ENCODE measurements at places on chromosomes 3 and 15.
A peak's percentile ranks its signal among the peaks of the same experiment; 100 is the strongest.

DNA sequence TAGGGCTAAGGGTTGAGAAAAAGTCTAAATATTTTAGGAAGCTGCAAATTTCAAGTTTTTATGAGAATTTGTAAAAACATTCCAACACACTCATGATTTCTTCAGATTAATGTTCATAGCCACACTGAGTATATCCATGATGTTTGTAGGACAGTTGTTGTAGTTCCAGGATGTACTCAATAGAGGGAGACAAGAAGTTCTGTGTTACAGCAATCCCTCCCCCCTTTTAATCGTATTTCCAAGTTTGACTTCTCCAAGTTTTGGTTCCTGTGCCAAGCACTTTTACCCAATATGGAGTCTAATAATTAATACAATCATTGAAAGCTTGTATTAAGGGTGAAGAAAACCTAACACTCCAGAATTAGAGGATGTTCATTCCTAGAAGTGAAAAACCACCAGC is 143.4 kb downstream of the FEZF2 start:
- DNase-seq: no peak

GRCh38 chr15:55549305-55549704 is 38.8 kb downstream of the PYGO1 start:
- no peak for DNase-seq

- DNase-seq: no peak
Measured at GRCh38 chr3:108448593-108448992, 61.8 kb downstream of the MYH15 start.

DNA sequence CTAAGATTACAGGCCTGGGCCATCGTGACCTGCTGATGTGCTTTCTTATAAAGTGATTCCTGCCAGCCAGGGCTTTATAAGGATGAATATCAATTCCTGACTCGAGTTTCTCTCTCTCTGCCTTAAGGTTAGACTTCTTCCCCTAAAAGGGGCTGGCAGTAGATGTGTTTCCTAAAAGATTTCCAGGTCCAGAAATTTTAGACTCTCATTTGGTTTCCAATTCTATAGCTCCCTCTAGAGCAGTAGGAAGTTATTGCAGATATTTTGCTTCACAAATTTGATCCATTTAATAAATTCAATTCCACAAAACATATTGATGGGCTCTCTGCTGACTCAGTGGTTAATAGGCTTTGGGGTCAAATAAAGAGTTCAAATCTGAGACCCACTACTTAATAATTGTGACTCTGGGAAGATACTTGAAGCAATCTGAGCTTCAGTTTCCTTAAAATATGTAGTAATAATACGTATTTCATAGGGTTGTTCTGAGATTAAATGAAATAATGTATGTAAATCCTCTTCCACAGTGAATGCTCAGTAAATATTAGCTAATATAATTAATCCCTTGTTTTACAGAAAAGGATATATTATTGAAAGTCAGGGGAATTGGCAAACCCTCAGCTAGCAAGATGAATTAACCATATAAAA is 2.1 kb downstream of the TRIM69 start:
- peak; percentile 41 for DNase-seq

DNA sequence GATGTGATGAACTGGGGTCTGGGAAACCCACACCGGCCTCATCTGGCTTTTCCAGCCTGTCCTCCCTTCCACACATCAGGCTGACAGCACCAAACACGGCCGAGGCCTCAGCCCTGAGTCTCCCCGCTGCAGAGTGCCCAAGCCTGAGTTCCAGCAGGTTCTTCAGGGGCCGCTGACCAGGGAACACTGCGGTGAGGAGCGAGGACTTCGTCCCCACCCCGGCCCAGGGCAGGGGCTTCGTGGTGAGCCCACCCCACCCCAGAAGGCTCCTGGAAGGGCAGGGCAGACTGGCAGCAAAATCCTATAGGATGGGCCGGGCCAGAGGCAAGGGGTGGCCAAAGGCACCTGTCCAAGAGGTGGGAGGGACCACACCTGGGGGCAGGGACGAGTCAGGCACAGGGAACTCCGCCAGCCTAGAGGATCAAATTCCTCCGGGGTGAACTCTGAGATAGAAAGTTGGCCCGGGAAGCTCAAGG is at the start of gene SLC51A:
SLC51A (plus strand) TSS at position 446 of the 476 bp plus-strand sequence. CDS start 179 bp downstream, outside the sequence.
- no peak for DNase-seq

DNA sequence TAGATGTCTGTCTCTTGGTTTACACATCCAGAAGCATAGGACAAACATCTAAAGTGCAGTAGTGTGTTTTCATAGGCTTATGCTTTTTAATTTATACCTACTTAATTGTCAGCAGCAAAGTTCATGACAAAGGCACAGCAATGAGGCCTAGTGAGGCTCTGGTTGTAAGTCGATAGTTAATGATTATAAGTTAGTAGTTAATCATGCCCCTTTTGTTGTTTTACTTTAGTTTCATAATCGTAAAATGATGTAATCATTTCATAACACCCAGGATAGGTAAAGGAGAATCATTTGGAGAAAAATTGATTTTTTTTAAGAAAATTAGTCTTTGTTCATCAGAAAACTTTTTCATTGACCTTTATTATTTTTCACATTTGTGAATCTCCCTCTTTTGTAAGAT is 351.9 kb downstream of the LSAMP start:
- DNase-seq: no peak

DNA sequence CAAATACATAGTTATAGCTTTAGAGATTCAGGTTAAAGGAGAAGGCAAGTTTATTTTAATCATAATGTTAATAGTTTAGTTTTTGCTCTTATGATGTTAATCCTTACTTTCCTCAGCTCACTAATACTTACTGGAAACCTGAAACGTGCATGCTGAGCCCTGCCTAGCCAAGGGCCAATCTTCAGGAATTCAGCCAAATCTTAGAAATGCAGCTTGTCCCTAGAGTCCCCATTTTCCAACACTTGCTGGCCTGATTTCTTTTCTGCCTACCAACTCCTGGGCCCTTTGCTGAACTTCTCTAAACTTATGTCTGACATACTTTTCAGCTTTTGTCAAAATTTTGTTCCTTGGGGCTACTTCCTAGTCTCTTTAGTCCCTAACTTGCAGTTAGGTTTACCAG is 22.8 kb downstream of the BCHE start:
- no peak for DNase-seq

- no peak for DNase-seq
Measured at GRCh38 chr3:58840949-58841348, 174.4 kb upstream of the FAM3D start.

DNA sequence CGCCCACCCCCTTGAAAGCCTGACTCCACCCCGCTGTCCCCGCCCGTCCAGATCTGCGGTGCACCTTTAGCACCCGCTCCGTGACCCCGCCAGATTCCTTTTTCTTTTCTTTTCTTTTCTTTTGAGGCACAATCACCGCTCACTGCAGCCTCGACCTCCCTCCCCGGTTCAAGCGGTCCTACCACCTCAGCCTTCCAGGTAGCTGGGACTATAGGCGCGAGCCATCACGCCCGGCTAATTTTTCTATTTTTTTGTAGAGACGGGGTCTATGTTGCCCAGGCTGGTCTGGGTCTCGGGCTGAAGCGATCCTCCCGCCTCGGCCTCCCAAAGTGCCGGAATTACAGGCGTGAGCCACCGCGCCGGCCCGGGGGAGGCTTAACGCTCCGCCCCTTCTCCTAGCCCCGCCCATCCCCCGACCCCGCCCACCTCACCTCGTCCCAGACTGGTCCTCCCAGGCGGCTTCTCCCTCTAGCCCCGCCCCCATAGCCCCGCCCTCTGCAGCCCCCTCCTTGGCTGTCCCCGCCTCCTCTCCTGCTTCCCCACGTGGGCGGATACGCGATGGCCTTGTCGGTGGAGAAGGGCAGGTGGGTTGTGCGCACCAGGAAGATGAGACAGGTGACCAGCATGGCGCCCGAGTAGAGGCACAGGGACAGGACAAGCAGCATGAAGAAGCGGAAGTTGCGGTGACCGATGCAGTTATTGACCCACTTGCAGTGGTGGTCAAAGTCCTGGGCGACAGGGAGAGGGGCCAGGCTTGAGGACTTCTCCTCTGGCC is 3.2 kb downstream of the ZDHHC19 start:
- DNase-seq: no peak

DNA sequence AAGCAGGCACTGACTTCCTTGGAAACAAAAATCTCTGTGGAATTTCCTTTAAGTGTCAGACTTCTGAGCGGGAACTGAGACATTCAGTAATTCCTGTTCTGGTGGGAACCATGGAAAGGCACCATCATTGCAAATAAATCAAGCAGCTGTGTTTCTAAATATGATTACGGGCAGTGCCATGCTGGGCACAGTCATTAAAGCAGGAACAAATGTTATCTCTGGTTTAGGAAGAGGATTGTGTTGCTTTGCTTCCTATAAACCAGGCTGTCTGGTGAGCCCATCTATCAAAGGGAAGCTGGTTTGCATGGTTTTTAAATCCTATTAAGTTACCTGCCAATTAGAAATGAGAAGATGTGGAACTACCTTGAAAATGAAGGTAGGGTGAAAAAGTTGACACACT is 86.7 kb downstream of the EBLN2 start:
- no peak for DNase-seq

DNA sequence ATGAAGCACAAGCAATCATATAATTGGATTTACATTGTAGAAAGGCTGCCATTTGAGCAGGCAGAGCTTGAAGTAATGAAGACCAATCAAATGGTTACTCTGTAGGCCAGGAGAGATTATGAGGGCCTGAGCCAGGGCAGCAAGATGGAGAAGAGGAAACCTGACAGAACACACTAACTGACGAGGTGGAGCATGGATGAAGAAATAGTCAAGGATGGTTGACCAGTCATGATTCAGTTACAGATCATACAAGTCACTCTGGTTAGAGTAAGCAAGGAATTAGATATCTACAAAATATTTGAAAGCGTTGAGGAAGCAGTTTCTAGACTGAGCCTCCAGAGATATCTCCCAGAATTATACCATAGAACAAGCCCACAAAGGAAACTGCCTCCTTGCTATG is 101.8 kb upstream of the THSD4 start:
- DNase-seq: no peak

- DNase-seq: no peak
Measured at GRCh38 chr3:134251731-134252391, 1.2 kb upstream of the RYK start.

DNA sequence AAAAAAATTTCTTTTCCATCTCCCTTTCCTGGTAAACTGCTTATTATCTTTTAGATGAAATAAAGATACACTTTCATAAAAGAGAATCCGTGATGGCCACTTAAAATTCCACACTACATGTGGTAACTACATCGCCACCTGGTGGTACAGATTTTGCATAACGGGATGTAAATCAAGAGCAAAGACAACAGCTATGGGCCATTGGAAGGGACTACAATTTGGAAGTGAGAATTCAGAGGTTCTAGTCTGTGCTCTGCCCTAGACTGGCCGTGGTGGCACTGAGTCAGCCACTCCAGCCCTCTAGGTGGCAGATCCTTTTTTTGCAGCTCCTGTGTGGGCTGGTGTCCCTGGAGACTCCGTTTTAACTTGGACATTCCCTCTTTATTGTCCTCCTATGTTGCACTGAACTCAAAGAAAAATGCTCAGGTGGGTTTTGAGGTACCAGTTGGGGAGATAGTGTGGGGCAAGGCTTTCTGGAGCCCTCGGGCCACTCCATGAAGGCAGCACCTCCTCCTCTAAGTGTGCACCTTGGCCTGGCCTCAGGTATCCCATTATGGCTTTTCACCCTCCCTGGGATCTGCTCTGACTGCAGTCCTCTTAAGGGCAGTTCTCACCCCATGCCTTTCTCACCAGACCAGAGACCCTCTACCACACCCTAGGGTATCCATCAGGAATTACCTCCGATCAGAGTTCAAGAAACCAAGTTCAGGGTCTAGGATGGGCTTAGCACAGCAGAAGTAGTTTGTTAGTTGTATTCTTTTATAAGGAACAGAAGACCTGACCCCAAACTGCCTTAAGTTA is 54.9 kb downstream of the SPSB4 start:
- DNase-seq: peak; percentile 56

DNA sequence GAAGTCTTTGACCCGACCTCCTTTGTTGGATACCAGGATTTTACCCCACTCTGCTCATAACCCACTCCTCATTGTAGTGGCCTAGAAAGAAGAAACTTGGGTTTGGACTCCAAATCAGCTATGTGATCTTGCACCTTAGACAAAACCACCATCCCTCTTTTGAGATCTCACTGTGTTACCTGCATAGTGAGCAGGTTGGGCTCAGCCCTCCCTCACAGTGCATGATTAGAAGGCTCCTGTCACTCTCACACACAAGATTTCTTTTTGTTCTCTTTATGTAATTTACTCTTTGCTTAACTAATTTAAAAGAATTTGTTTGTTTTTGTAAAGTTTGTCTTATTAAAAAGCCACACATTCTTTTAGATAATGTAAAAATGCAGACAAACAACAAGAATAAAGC is 587.8 kb downstream of the MECOM start:
- no peak for DNase-seq

DNA sequence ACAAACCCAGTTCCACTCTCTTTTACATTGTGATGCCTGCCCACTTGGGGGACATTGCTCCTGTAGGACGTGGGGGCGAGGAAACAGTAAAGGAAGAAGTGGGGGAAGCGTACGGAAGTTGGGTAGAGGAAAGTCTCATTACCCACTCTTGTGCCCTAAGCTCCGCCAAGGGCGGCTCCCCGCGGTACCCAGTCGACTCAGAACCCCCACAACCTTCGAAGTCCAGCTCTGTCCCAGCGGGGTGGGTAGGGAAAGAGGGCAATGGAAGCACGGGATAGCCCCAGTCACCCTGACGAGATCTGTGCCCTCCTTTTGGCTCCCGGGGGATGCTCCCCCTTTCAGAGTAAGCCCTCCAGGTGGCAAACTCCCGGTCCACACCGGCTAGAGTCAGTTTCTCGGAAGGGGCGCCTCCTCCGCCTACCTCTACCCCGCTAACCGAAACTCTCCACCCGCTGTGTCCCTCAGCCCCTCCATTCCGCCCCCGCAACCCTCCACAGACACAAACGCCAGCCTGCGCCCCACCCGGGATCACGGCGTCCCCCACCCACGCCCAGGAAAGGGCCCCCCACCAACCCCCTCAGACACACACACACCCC is 527 bp downstream of the CSNK1G1 start:
- no peak for DNase-seq

GRCh38 chr15:26698555-26698954 is 74.3 kb downstream of the GABRB3 start:
- DNase-seq: no peak

DNA sequence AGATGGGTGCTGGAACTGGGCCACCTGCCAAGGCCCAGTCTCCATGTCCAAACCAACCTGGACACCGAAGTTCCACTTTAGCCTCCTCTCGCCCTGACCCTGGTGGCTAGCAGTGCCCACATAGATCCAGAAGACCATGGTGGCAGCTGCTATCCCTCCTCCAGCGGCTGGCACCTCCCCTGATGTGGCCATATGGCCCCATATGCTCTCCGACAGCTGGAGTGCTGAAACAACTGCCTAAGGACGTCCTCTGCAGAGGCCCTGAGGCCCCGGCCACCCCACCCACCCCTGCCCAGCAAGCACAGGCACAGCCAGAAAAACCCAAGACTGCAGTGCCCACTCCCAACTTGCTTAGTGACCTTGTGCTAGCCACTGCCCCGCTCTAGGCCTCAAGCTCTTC is 182.3 kb upstream of the LINGO1 start:
- DNase-seq: no peak

- no peak for DNase-seq
Measured at GRCh38 chr15:78684657-78685056, 43.6 kb upstream of the CHRNB4 start.

All from fibroblast of skin of left quadriceps (primary cell).